NCI-H187 treated with DMSO at 0.1 percent for 48 hours (cell line): ENCODE measurements at places on chromosomes 2 and 18.

DNA sequence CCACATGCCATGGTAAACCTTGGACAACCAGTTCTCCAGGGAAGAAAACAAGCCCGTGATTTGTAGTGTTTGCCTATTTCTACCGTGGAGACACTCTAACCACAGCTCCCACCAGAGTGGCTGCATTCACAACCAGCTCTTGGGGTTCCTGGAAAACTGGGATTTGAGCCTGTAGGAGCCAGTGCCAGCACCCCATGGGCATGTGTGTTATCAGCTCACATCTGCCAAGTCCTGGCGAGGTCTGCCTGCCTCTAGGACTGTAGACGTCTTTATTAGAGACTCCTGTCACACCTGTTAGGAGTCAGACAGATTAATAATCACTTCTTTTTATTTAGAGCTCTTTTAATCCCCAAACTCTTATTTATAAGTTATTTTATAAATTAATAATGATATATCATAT is 41.0 kb downstream of the INPP5D start:
- DNase-seq, result no peak

- DNase-seq, result no peak
Observed at GRCh38 chr2:66346231-66346664, 88.7 kb upstream of the MEIS1 start.

DNA sequence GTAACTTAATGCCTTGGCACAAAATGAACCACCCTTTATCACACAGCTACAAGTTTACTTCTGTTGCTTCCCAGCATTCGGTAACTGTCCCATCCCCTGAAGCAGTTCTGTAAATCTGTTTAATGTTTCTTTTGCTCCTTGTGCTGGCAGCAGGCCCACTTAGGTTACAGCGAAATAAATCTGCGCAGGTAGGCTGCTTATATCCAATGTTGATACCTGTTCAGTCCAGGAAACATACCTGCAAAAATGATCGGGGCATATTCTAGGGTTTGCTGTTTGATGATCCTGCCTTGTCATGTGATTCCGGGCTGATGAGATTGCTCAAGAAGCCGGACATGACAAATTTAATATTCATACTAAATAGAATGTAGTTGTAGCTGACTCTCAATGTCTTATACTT is 23.3 kb downstream of the PELI1 start:
- no peak for DNase-seq

- no peak for DNase-seq
Observed at GRCh38 chr2:230230087-230230486, 4.6 kb downstream of the SP140 start.

DNA sequence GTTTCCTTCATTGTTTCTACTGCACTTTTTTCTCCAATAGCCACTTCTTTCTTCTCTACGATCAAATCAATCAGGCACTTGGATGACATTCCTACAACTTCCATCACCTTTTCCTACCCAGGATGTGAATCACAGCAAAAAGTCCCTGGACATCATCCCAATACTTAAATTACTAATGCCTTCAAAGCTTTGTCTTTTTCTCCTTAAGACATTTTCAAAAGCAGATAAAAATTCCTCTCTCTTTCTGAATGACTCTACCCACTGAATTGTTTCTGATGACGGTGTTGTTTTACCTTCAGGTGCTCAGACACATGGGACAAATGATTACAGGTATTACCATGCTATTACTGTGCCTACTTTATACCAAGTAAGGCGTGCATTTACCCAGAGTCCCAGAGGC is 500.9 kb downstream of the FBXO15 start:
- DNase-seq, result no peak

DNA sequence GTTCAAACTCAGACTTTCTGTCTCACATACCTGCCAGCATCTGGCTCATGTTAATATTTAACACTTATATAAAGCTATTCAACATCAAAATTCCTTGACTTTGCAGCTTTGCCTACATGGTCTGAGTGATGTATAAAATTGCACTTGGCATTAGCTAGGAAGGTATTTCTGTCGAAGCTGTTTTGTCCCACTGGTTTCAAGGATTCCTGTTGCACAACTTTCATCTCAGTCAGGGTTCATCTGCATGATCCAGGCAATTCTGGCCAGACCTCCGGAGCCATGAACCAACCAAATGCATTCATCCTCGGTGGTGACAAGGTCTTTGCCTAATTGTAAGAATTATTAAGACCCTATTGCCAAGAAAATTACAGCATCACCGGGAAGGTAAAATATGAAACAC is 185.4 kb downstream of the ZEB2 start:
- no peak for DNase-seq

GRCh38 chr2:158810731-158811460 is 15.8 kb downstream of the DAPL1 start:
- no peak for DNase-seq

DNA sequence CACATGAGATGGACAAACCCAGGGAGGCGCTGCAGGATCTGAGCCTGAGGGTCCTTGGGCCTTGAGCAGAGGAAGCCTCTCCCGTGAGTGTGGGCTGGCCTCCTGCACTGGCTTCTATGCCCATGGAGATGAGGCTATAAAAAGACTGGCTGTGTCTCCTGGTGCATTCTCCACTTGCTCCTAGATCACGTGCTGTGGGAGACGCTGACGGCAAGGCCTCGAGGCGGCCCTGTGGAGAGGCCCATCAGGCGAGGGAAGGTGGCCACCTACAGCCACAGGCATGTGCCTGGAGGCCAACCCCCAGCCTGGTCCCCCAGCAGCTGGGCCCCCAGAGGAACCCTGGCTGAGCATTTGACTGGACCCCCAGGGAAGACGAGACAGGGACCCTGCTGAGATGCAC is 198.9 kb downstream of the TWIST2 start:
- DNase-seq, result no peak

DNA sequence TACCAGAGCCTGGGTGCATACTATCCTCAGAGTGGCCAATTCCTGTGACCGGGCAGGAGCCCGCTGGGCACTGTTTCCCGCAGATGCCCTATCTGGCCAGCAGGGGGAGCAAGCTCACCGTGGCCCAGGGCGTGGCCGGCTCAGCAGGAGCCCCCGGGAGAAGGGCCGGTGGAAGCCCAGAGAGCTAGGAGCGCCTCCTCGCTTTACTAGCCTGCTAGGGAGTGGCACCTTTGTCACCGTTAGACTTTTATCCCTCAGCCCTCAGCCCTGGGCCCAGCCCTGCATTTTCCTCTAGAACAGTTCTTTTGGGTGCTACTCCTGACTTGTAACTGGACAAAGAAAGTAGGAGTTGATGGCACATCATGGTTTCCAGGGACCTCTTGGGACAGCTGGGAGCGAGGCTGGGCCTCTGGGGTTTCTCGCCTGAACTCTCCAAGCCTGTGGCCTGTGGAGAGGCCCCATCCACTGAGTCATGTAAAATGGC is 24.0 kb downstream of the TMEM177 start:
- DNase-seq, result peak; percentile 1

DNA sequence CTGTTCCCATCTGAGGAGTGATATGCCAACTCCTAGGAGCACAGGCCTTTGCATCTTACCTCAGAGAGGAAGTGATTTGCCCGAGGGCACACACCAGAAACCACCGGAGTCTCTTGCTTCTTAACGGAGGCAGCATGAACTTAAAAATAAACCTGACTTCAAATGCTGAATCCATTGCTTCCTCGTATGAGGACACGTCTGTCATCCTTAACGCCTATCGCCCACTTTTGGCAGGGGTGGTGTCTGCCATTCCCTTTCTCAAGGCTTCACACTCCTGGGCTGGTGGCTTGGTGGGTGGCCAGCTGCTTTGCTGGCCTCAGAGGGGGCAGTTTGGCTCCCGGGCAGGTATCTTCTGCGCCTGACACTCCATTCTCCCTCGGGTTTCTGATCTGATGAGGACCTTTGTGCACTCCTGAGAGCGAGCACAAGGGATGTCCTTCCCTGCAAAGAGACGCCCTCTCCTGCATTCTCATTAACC is 1.1 kb upstream of the PREB start:
- DNase-seq, result no peak

DNA sequence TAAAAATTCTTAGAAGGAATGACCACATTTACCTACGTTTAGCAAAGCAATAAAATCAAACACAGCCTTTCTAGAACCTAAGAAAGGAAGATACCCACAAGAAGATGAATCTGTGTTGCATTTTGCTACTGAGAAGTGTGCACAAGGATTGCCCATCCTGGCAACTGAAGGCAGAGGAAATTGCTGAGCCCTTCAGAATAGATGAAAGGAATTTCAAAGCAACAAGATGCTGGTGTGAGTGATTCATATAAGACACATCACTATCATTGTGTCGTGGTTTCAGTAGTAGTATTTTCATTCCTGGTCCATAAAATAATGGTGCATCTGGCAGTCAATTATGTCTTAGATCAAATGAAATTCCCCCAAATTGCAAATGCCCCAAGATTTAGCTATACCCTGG is 48.4 kb upstream of the ANKRD44 start:
- DNase-seq, result no peak

- DNase-seq, result no peak
Observed at GRCh38 chr18:69958422-69958821, 10.7 kb upstream of the CD226 start.

DNA sequence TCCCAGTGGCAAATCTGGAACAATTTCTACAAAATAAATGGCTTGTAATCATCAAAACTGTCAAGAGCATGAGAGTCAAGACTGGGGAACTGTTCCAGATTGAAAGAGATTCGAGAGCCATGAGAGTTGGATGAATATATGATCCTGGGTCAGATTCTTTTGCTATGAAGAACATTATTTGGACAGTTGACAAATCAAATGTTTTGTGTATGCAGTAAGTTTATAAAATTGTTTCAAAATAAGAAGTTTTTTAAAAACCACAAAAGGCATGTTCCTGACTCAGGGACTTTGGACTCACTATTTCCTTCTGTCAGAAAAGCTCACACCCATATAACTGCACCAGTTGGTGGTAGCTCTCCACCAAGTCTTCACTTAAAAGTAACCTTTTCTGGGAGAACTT is 38.5 kb downstream of the ROCK2 start:
- DNase-seq, result no peak

DNA sequence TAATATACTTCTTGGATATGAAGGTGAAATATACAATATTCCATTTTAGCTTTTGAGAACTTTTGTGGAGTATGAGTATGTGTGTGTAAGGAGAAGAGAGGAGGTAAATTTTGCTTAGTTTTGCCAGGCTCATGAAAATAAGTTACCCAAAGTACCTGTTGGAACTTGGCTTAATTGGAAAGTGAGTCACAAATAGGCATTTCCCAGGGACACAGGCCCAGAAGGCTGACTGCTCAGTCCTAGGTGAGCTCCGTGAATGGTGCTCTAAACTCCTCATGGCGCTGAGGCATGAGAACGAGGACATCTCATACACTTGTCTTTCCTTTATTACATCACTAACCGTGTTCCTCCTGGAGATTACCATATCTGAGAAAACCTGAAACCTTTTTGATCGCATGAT is 148.5 kb upstream of the RAB12 start:
- no peak for DNase-seq

DNA sequence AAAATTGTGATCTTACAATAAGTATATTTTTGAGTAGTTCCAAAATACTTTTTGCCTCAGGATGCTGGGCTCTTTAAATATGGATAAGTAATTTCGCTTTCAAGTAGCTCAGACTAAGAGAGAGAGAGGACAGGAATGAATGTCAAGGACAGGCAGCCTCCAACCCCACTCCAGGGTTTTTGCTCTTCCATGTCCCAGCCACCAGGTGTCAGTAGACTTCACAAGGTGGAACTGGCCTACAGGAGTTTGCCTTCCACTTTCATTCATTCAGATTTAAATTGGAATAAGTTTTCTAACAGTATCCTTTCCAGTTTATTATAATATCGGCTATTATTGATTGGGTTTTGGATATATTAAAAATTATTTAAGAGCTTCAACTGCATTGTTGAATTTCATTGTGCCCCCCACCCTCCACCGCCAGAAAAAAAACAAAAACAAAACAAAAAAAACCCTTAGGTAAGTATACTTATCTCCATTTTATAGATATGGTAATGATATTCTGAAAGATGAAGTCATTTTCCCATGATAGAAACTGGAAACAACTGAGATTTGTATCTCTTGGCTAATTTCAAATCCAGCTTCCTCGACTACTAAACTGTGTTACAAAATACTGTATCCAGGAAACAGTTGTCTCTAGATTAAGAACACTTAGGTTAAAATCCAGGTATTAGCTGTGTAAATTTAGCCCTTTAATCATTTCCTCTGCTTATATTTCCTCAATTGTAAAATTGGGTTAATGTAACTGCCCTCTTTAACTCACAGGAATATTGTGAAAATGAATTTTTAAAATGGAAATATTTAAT is 793.1 kb downstream of the ERBB4 start:
- peak; percentile 15 for DNase-seq

DNA sequence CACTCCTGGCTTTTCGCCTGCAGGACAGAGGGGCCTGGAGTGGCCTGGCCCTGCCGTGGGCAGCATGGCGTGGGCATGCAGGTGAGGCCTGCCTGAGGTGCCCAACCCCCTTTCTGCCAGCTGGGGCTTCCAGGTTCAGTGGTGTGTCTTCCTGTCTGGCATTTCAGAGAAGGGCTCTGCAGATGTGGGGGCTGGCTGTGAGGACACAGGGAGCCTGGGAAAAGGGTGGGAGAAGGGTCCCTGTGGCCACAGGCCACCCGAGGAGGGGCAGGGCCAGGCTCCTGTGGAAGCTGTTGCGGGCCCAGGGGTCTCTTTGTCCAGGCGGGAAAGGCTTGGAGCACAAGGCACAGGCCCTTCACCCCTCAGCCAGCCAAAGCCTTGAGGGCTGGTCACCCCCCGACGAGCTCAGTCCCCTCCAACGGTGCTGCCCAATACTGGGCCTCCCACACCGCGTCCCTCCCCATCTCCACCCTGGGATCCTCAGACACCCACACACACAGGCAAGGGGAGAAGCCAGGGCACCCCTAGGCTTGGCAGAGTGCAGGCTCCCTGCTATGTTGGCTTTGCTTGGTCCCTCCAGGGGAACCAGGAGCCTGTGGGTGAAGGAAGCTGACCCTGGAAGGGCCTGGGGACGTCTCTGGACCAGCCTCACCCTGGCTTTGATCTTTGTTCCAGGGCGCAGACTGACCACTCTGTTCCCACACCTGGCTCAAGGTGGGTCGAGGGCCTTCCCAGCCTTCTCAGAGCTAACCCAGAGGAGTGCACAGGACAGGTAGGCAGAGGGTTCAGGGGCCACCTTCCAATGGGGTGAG is 3.7 kb upstream of the AQP12A start:
- DNase-seq, result no peak

- DNase-seq, result no peak
Observed at GRCh38 chr2:207206011-207206410, 40.3 kb upstream of the KLF7 start.

GRCh38 chr2:134736167-134736880 is 17.5 kb upstream of the TMEM163 start:
- DNase-seq, result no peak

- DNase-seq, result no peak
Observed at GRCh38 chr2:129731907-129732629, 247.4 kb upstream of the RAB6C start.

GRCh38 chr2:11742317-11742701 is 4.1 kb upstream of the LPIN1 start:
- DNase-seq, result no peak

GRCh38 chr18:35466815-35467623 is 30.7 kb downstream of the INO80C start:
- DNase-seq, result no peak

- DNase-seq, result no peak
Observed at GRCh38 chr2:39107156-39107555, 13.7 kb downstream of the SOS1 start.

- DNase-seq, result no peak
Observed at GRCh38 chr2:23335550-23335949, 49.4 kb upstream of the KLHL29 start.
